AG08395 (cell line): ENCODE measurements at places on chromosomes 12 and 14.

- DNase-seq: no peak
These were observed 184.9 kb upstream of the MYL2 start for GRCh38 chr12:111105294-111105693.

DNA sequence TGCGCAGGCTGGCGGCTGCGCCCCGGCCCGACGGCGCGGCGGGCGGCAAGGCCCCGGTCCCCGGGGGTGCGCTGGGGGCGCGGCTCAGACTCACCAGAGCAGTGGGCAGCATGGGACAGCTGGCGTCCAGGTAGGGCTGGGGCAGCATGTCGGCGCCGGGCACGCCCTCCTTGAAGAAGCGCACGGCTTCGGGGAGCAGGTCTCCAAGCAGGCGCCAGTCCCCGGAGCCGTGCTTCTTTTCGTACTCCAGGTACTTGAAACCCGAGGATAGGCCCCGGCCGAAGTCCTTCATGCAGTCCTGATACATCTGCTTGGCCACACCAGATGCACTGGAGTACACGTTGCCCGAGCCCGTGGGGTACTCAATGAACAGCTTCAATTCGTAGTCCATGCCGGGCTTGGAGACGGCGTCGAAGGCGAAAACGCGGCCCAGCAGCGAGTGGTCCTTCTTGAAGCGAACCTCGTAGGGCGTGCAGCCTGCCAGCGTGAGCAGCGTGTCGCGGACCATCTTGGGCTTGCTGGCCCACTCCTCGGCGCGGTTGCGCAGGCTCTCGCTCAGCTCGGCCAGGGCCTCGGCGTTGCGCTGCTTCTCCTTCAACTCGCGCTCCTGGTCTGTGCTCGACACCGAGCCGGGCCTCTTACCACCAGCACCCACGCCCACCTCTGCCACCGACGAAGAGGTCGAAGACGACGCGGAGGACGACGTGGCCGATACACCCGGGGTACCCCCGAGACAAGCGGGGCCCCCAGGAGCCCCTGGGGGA, 2.2 kb downstream of the IRF2BPL start:
- no peak for DNase-seq

- DNase-seq: no peak
These were observed 10.3 kb downstream of the EGLN3 start for GRCh38 chr14:33940561-33941011.

DNA sequence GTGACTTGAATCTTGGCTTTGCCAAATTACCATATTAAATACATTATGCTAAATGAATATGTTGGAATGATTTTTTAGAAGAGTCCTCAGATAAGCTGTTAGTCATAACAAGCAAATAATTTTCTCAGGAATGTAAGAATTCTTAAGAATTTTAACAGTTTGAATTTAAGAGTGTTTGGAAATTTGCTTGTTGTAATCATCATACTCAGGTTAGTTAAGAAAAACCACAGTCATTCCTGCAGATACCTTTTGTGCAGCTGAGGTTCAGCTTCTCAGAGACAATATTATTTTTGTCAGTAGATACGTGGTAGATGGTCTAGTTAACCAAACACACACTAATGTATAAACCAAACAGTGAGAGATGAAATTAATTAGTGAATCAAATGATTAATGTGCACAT, 8.9 kb downstream of the WNK1 start:
- DNase-seq: no peak

- no peak for DNase-seq
These were observed 1620.4 kb upstream of the FLRT2 start for GRCh38 chr14:83909507-83909906.

DNA sequence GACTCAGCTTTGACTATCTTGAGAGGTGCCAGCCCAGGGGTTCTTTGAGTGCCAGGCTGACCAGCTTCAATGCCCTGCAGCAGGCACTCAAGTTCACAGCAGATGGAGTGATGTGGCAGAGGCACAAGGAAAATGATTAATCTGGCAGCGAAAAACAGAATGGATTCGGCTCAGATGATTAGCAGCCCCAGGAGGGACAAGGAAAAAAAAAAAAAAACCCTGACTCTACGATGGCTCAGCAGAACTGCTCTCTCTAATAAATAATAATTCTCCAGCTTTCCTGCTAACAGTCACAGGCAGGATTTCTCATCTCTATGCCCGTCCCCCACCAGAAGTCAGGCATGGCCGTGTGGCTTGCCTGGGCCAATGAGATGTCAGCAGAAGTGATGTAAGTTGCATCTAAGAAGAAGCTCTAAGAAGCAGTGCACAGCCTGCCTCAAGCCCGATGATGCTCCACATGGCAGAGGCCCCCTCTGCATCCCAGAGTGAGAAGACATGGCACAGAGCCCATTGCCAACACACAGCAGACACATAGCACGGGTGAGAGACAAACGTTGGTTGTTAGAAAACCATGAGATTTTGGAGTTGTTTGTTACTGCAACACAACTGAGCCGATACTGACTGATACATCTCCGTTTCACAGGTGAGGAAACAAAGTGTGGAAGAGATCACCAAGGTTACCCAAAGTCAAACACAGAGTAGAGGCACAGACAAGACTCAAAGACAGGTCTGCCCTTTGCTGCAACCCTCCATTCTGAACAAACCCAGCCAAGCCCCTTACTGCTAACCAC, 111.0 kb downstream of the SCARB1 start:
- peak; percentile 54 for DNase-seq

DNA sequence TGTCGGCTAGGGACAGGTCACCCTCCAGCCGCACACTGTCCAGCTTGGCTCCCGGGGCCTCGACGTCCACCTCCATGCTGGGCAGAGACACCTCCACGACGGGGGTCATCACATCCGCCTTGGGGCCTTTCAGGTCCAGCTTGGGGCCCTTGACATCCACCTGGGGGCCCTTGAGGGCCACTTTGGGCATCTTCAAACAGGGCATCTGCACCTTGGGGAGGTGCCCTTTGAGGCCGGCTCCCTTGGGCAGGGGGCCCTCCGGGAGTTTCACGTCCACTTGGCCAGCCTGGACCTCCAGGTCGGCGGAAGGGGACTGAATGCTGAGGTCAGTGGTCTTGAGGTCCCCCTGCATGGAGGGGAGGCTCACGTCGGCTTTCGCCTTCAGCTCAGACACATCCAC, 17.9 kb downstream of the PLD4 start:
- DNase-seq: no peak

DNA sequence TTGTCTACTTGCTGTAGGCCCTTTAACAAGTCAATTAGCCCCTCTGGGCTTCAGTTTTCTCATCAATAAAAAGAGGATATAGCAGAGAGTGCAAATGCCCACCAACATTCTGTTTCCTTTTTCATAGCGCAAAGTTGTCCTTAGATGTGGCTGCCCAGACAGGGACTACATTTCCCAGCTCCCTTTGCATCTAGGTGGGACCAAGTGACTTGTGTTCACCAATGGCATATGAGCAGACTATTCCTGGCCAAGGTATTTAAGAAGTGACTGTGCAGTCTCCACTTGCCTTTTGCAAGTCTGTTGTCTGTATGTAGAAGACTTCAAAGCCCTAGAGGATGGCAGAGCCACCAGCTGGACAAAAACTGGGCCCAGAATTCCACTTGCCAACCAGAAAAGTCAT, 59.7 kb downstream of the DAO start:
- DNase-seq: no peak

GRCh38 chr14:37232907-37233481, 35.3 kb downstream of the MIPOL1 start:
- peak; percentile 56 for DNase-seq

GRCh38 chr12:52833922-52834726, at the start of gene KRT79:
TSS of gene KRT79 (minus strand) at chr12:52834311. CDS start at chr12:52834260, 51 bp downstream.
- no peak for DNase-seq

- peak; percentile 94 for DNase-seq
These were observed 297.9 kb upstream of the AMIGO2 start for GRCh38 chr12:47377414-47378221.

DNA sequence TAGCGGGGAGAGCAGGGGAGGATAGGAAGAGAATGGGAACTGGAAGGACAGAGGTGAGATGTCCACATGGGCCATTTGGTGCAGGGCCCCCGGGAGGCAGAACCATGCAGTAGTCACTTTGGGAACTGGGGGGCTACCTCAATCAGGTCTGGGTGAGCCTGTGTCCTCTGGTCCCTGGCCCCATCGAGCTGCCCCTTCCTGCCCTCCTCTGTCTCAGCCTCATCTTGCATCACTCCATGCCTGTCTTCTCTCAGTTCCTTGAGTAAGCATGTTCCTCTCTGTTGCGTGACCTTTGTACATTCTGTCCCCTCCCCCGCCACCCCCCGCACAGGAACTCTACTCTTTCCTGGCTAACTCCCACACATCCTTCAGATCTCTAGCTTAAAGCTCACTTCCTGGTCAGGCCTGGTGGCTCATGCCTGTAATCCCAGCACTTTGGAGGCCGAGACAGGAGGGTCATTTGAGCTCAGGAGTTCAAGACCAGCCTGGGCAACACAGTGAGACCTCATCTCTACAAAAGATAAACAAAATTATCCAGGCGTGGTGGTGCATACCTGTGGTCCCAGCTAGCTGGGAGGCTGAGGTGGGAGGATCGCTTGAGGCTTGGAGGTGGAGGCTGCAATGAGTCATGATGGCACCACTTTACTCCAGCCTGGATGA, 23.2 kb downstream of the FOS start:
- no peak for DNase-seq

GRCh38 chr14:63933110-63933509, 80.3 kb downstream of the SYNE2 start:
- no peak for DNase-seq

DNA sequence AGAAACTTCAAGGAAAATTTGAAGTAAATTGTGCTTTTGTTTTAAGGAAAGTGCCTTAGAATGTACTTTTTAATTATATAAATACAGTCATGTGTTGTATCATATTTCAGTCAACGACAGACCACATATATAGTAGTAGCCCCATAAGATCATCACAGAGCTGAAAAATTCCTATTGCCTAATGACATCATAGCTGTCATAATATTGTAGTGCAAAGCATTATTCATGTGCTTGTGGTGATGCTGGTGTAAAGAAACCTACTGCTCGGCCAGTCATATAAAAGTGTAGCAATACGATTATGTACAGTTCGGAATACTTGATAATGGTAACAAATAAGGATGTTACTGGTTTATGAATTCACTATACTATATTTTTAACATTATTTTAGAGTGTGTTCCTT, 198.9 kb upstream of the SLC16A7 start:
- no peak for DNase-seq

- no peak for DNase-seq
These were observed 396.4 kb upstream of the USP15 start for GRCh38 chr12:61863811-61864210.

DNA sequence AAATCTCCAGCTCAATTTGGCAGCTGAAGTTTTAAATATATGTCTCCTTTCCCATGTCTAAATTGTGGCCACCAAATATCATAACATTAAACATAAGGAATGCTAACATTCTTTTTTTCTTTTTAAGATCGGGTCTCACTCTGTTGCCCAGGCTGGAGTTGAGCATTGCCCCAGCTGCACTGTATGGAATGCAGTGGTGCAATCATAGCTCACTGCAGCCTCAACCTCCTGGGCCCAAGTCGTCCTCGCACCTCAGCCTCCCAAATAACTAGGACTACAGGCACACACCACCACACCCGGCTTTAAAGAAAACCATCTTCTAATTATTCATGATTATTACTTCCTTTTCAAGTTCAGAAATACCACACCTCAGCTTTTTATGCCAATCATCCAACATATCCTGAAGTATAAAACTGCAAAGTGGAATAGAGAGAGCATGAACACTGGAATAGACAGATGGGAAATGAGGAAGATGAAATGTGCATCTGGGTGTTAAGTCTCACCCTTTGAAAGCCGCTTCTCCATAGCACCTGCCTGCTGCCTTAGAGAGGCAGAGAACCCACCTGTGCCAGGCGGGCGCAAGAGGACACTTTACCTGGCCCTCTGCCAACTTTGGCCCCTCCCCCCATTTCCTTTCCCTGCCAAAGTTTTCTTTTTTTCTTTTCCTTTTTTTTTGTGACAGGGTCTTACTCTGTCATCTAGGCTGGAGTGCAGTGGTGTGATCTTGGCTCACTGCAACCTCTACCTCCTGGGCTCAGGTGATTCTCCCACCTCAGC, 2.8 kb upstream of the EML1 start:
- DNase-seq: no peak

GRCh38 chr14:56198438-56198837, 80.2 kb downstream of the PELI2 start:
- no peak for DNase-seq

- no peak for DNase-seq
These were observed 2.4 kb downstream of the TMEM121 start for GRCh38 chr14:105528586-105529318.

GRCh38 chr12:124819080-124819479, 44.6 kb downstream of the SCARB1 start:
- no peak for DNase-seq

GRCh38 chr14:81559385-81559784, 25.7 kb upstream of the SEL1L start:
- no peak for DNase-seq

DNA sequence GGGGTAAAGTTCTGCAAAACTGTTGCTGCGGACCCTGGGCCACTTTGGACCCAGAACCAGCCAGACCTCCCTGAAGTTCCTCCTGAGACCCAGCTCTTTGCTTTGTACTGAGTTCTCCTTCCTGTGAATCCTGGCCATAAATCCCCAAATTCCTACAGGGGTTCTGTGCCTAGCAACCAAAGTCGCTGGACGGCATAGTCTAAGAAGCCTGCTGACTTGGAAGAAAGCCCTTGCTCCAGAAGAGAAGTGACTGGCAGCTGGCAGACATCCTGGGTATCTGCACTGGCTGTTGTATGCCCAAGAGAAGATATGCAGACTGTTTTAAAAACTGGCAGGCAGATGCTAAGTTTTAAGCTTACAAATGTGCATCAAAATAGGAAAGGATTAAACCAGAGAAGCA, 99.9 kb upstream of the SLC24A4 start:
- no peak for DNase-seq

DNA sequence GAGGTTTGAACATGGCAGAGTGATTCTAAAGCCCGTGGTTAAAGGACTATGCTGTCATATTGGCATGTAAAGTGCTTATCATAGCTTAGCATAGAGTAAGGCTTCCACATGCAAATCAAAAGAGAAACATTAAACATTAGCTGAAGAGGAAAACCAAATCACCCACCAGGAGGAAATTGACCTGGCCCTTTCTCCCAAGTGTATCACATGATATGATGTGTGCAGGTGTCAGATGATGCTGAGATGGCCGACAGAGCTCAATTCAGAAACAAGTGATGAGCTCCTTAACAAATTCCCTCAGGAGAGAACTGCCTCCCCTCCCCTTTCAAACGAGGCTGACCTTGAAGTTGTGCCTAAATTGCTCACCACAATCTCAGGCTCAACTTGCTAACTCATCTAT, 217.1 kb upstream of the BTG1 start:
- DNase-seq: no peak

GRCh38 chr14:101497684-101498525, 63.4 kb upstream of the DIO3 start:
- DNase-seq: no peak

DNA sequence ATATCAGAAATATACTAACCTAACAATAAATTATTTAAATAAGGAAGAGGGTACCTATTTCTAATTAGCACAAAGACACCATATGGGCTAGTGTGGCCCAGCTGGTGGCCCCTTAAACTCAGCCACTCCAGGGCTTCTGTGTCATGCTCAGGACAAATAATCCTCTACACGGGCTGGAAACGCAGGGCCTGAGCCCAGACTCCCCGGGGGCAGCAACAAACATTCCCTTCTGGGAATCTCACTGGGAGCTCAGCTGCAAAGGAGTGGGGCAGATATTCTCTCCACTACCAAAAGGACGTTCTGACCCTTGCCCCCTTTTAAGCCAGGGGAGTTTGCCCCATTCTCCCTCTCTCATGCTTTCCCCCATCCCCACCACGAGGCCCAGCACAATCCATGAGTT, 43.7 kb upstream of the ELK3 start:
- DNase-seq: no peak
